Suppressor macrophage treated with lipopolysaccharide for 1 hour (primary cell): ENCODE measurements at places on chromosomes 6 and 20.

GRCh38 chr6:946546-946945, 253.6 kb upstream of the EXOC2 start:
- DNase-seq = no peak

- peak; percentile 2 for DNase-seq
Measured at GRCh38 chr20:20549704-20550103, 162.7 kb downstream of the RALGAPA2 start.

DNA sequence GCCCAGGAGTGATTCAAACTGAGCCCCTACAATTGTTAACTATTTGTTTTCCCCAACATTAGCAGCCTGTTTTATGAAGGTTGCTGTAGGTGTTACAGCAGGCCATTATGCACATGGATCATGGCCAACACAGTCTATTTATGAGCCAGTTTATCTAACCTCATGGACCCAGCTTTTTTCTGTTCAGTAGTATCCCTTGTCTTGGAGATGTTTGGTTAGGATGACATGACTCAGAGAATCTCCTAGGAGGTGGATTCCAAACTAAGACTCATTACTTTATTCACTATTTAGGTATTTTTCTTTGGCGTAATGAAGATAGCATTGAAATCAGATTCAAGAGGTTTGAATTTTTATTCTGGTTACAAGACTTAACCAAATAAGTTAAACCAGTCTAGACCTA, 62.8 kb upstream of the TFB1M start:
- peak; percentile 14 for DNase-seq

DNA sequence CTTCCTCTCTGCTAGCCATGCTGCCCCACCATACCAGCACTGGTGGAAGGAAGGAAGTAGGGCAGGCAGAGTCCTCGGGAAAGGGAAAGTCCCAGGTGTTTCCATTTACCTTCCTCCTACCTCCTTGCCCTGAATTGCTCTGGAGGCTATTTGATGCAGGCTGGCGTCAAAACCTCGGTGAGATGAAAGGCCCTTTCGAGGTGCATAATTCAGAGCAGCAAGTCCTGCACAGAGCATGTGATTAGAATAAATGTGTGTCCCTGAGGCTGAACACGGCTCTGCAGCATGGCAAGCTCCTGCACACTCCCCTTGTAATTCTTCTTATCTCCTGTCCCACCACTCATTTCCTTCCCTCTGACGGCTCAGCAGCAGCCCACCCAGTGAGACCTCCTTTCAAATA, 98.7 kb upstream of the LRFN2 start:
- no peak for DNase-seq

DNA sequence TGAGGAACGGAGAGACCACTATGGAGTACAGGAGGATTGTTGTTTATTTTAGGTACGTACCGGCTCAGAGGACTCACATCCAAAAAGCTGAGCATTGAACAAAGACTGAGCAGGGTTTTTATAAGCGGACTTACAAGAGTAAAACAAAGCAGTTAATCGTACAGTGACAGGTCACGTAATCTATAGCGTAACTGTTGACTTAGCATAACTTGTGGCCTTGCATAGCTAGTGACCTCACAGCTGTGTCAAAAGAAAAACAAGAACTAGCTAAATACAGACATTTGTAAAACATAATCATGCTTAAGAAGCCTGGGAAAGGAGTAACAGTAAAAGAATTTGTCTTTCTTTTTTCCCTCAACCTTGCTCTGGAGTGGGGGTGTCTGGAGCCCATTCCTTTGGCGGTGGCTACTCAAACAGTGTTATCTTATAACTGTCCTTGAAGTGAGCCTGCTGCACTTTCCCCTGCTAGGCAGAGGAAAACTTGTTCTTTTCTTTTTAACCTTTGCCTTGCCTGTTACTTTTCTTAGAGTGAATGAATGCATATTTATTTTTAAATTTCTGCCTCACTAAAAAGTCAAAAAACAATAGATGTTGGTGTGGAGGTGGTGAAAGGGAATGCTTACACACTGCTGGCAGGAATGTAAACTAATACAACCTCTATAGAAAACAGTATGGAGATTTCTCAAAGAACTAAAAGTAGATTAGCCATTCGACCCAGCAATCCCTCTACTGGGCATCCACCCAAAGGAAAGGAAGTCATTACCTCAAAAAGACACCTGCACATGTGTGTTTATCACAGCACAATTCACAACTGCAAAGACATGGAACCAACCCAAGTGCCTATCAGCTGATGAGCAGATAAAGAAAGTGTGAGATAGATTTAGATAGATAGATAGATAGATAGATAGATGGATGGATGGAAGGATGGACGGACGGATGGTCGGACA, 109.0 kb downstream of the TAF4 start:
- DNase-seq = no peak

DNA sequence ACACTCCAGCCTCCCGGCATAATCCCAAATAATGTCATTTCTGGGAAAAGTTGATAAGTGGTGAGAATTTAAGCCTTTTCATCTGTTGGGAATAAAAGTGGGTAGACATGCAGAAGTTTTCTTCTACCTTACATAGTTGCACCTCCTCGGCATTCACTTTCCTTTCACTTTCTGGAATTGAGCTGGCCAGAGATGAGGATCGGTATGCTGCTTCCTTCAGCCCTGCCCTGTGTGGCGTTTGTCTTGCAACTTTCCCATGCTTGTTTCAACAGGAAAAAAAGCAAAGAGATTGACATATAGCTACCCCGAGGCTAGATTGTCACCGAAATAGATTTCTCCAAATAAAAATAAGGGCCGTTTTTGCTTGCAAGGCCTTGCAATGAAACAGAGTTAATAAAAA, 65.8 kb upstream of the JAG1 start:
- no peak for DNase-seq

- DNase-seq = peak; percentile 58
Measured at GRCh38 chr20:45470262-45470931, 844 bp downstream of the WFDC2 start.

DNA sequence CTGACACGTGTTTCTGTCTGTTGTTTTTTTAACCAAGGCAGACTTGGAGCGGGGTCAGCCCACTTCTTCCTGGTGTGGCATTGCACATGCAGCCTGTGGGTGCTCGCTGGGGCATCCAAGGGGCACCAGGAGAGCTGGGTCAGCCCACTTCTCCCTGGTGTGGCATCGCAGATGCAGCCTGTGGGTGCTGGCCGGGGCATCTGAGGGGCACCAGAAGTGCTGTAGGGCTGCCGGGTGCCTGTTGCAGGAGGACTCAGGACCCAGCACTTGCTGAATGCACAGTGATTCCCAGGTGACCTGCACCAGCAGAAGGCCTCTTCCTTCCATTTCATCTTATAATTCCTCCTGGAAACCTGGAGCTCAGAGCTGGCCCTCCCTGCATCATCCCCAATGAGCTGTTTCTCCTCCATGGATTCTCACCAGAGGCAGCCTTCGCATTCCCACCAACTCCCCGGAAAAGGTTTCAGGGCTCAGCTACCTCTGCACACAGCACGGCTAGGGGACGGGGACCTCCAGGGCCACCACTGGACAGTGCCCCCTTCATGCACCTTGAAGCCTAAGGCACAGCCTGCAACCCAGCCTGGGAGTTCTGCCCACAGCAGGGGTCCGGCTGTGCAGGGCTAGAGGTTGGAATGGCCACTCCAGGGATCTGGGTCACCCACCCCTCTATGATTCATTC, 218.8 kb downstream of the TAF4 start:
- DNase-seq = no peak

GRCh38 chr20:53262365-53262764, 290.2 kb downstream of the TSHZ2 start:
- no peak for DNase-seq

- DNase-seq = peak; percentile 69
Measured at GRCh38 chr6:31597006-31597405, 4.2 kb upstream of the NCR3 start.

DNA sequence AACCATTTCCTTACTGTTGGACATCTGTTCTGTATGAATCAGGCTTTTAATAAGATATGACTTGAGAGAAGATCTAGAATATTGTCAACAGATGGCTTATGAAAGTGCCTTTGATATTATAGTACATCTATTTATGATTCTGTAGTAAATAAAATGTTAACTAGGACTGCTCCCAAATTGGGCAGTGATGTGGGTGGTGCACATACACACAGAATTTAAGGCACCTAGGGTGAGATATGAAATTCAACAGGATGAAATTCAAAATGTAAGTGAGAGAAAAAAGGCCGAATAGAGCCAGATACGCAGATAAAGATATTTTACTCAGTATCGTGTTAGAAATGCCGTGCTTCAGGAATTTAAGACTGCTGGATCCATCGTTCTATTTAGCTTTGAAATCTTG, 26.3 kb downstream of the FAM50B start:
- no peak for DNase-seq

- no peak for DNase-seq
Measured at GRCh38 chr6:120384671-120385070, 949.6 kb downstream of the TBC1D32 start.

DNA sequence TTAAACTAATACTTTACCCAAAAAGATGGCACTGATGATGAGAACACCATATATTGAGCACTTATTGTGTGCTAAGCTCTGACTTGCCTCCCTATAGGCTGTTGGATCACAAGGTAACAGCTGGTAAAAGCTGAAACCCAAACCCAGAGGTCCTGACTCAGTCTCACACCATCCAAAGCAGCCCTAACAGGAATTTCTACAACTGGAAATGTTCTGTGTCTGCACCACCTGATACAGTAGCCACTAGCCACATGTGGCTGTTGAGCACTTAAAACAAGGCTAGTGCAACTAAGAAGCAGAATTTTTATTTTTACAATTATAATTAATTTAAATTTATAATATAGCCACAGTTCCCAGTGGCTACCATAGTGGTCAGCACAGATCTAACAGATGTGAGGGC, 15.6 kb upstream of the MATN4 start:
- no peak for DNase-seq

- no peak for DNase-seq
Measured at GRCh38 chr6:90190752-90191395, 105.8 kb downstream of the BACH2 start.

- DNase-seq = peak; percentile 59
Measured at GRCh38 chr6:157099912-157100593, 223.3 kb downstream of the TMEM242 start.

GRCh38 chr6:25009393-25009710, 73.6 kb upstream of the RIPOR2 start:
- no peak for DNase-seq

GRCh38 chr6:88380083-88380482, 213.9 kb upstream of the CNR1 start:
- DNase-seq = peak; percentile 76

DNA sequence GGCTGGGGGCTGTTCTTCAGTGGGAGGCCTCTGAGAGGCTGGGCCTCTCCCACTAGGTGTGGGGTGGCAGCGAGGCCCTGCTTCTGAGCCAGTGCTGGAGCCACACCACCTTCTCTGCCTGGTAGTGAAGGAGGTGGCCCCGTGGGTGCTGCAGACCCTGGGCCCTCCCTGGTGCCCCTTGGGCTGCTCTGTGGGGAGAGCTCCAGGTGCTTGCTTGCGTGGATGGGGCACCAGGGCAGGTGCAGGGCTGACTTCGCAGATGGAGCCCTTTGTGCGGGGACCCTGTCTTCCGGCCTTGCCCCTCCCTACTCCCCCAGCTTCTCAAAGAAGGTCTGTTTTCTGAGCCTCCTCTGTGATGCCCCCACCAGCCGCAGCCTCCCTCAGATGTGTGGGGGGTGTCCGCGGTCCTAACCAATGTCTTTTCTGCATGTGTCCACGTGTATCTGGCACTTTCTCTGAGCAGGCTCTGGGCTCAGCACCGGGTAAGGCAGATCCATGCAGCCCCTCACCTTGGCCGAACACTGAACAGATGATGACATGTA, 17.2 kb upstream of the MYT1 start:
- no peak for DNase-seq

- DNase-seq = no peak
Measured at GRCh38 chr6:12138381-12138780, 126.3 kb downstream of the HIVEP1 start.

GRCh38 chr6:150544793-150545192, 54.9 kb upstream of the PLEKHG1 start:
- DNase-seq = no peak

GRCh38 chr6:106300944-106301343, 24.6 kb downstream of the ATG5 start:
- peak; percentile 66 for DNase-seq

DNA sequence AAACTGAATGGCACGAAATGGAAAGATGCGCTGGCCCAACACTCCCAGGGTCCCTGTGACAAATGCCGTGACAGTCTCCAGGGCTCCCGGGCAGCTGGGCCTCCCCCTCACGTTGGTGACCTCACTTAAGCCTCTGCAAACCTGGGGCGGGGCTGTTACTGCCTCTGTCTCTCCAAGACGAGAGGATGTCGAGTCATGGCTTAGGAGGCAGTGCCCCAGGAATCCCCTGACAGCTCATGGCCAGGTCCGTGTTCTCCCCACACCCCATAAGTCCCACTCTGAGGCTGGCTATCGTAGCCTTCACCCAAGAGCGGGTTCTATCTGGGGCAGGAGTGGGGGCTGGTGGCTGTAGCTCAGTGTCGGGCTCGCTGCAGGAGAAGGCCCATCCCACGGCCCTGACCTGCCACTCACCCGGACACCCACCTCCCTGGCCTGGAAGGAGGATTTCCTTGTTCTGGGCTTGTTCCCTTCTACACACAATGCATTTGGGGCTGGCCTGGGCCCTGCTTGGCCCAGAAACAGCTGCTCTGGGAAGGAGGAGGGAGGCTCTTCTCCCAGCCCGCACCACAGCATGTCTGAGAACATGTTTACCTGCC, 5.6 kb upstream of the RPS21 start:
- DNase-seq = peak; percentile 73

- DNase-seq = no peak
Measured at GRCh38 chr6:46526607-46527006, 35.4 kb upstream of the RCAN2 start.

GRCh38 chr6:83885984-83886383, 26.5 kb downstream of the CYB5R4 start:
- DNase-seq = no peak

- DNase-seq = no peak
Measured at GRCh38 chr6:1870932-1871331, 261.2 kb downstream of the FOXC1 start.

GRCh38 chr6:7758456-7758855, 32.6 kb downstream of the BMP6 start:
- no peak for DNase-seq

DNA sequence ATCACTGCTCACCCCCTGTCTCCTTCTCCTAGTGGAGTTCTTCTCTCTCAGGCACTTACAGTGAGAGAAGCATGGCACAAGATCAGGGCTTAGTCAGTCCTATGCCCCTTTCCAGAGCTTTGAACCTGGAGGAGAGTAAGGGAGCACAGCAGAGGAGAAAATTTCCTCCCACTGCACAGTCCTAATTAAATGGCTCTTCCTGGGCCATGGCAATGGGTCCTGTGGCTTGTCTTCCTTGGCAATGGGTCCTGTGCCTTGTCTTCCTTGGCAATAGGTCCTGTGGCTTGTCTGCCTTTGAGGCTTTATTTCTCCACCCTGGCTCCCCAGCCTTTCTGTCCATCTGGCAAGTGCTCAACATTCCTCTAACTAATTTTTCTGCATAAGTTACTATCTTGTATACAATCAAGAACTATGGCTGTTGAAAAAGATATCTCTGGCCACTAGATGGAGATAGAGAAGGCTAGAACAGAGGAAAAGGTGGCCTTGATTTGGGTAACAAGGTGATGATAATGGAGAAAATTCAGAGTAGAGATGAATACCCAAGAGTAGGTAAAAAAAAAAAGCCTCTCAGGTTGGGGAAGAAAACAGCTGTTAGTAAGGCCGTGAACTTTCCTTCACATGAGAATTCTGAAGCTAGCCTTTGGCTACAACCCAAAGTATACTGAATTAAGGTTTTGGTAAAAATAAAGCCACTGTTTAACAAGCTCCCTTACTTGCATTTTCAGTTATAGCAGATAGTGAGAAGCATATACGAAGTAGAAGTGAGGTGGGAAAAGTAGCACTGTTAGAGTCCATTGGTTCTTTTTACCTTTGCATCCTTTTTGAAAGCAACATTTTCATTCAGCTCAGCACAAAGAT, 504.9 kb downstream of the DOK5 start:
- DNase-seq = no peak
